ENCODE measurements at places on chromosomes 3 and 15. TPM values are rescaled to one million over a fixed set of nuclear protein-coding genes. Genes with fewer than 3 reads are reported as not detected.

AP3B2 gene
- not detected for total RNA-seq

MYNN gene
- 19.0 TPM for total RNA-seq

HTR3E gene
- total RNA-seq, result not detected

SLC25A20 gene
- 14.4 TPM for total RNA-seq

GMPS gene
- 41.5 TPM for total RNA-seq

SCN11A gene
- total RNA-seq, result under 0.01 TPM

GTF2E1 gene
- 24.9 TPM for total RNA-seq

SHF gene
- 2.6 TPM for total RNA-seq

PDZRN3 gene
- not detected for total RNA-seq

LTF gene
- total RNA-seq, result under 0.01 TPM

SLC28A2 gene
- total RNA-seq, result not detected

CCDC9B gene
- total RNA-seq, result 15.2 TPM

LRRC31 gene
- total RNA-seq, result not detected

GOLGA6L4 gene
- 2.0 TPM for total RNA-seq

RHCG gene
- total RNA-seq, result not detected

EXD1 gene
- not detected for total RNA-seq

GOLGA8J gene
- total RNA-seq, result not detected

PCNP gene
- 84.5 TPM for total RNA-seq

CTXN2 gene
- total RNA-seq, result not detected

All from vein endothelial cell (primary cell).